Activated CD4-positive, CD25-positive, alpha-beta regulatory T cell (primary cell): ENCODE measurements at places on chromosomes 6 and 20.

DNA sequence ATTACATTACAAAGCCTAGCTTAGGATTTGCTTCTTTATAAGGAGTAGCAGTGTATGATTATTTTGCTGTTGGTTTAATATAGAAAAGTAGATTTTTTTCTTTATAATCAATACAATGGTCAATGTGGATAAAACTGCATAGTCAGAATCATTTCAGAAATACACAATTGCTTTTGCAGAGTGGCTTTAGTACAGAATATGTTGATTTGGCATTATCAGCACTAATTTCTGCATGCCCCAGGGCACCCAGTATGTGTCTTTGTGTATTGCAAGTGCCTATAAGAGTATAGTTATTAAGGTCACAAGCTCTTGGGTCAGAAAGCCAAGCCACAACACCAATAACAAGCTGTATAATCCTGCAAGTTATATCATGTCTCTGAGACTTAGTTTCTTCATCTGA, 258.4 kb downstream of the PLCB1 start:
- no peak for DNase-seq

DNA sequence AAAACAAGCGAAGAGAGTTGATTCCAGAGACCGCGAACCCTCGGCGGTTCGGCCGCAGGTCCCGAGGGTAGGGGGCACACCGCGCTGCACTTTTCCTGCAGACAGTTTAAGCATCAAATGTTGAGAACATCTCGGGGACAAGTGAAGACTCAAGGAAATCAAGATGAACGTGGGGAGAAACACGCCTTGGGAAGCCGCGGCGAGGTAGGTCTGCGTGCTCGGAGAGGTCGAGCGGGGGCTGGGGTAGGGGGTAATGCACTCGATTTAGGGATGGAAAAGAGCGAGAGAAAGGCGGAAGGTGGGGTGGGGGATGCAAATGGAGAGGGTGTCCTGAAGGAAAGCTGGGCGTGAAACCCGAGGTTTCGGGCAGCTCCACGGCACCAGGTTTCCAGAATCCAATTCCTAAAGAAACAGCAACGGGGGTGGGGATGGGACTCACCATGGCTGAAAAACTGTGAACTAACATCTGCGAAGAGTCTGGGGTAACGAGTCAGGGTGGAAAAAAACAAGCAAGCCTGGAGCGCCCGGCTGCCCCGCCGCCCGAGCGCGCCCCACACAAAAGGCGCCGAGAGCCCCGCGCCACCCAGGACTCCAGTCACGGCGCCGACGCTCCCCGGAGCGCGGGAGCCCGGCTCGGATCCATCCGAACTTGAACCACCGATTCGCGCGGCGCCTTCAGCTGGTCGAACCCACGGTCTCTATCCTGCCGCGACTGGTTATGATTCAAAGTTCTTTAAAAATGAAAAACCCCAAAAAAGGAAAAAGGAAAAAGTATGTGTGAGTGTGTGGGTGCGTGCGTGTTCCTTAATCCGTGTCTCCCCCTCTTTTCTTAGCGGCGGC, 3.5 kb downstream of the TFAP2A start:
- no peak for DNase-seq

GRCh38 chr6:156647991-156648390, 129.2 kb upstream of the ARID1B start:
- DNase-seq: no peak

- no peak for DNase-seq
Observed at GRCh38 chr6:149433881-149434280, 33.8 kb downstream of the SUMO4 start.
